A375 (cell line): ENCODE measurements at places on chromosomes 6 and 20. TPM values are rescaled to one million over a fixed set of nuclear protein-coding genes. Genes with fewer than 3 reads are reported as not detected.

The SLC26A8 gene
- not detected in 2 replicates for total RNA-seq

The RAET1G gene
- 0.34 and 0.49 TPM in 2 replicates for total RNA-seq

The ALDH8A1 gene
- 0.88 TPM in 1 of 2 replicates, not detected in the other for total RNA-seq

The CDK19 gene
- total RNA-seq = 4.3 and 5.4 TPM in 2 replicates

The ELOVL4 gene
- total RNA-seq = 5.1 and 5.2 TPM in 2 replicates

The TOX2 gene
- 7.7 and 8.4 TPM in 2 replicates for total RNA-seq
